ENCODE measurements at places on chromosomes 6 and 20. TPM values are rescaled to one million over a fixed set of nuclear protein-coding genes. Genes with fewer than 3 reads are reported as not detected.

GRCh38 chr20:35621560-35621946, 5.9 kb downstream of the SPAG4 start:
- no peak for DNase-seq

- no peak for DNase-seq
These were observed 46.2 kb downstream of the PAK5 start for GRCh38 chr20:9792674-9793073.

- peak; percentile 41 for DNase-seq
These were observed 51.0 kb upstream of the ZFP64 start for GRCh38 chr20:52242237-52243230.

- DNase-seq: no peak
These were observed 4.0 kb downstream of the PLAGL2 start for GRCh38 chr20:32203356-32204204.

GRCh38 chr6:21582651-21583050, 10.9 kb upstream of the SOX4 start:
- peak; percentile 10 for DNase-seq

- DNase-seq: no peak
These were observed 232.0 kb downstream of the ANKRD60 start for GRCh38 chr20:57996465-57996864.

The CD93 gene
- total RNA-seq: 2.0 TPM

Data from fibroblast of the aortic adventitia (primary cell).